Hematopoietic multipotent progenitor cell treated with erythropoietin and hydrocortisone succinate and interleukin-3 and kit ligand, for 6 days (in vitro differentiated cells): ENCODE measurements at places on chromosomes 3 and 15.

- DNase-seq: no peak
Observed at GRCh38 chr15:36888011-36888992, 212.0 kb downstream of the MEIS2 start.

DNA sequence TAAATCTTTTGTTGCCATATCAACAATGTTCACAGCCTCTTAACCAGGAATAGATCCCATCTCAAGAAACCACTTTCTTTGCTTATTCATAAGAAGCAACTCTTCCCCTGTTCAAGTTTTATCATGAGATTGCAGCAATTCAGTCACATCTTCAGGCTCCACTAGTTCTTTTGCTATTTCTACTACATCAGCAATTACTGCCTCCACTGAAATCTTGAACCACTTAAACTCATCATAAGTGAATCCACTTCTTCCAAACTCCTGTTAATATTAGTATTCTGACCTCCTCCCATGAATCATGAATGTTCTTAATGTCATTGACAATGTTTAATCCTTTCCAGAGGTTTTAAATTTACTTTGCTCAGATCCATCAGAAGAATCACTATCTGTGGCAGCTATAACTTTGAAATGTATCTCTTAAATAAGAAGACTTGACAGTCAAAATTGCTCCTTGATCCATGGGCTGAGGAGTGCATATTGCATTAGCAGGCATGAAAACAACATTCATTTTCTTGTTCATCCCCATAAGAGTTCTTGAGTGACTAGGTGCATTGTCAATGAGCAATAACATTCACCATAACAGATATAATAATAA lies 205.9 kb downstream of the DTWD1 start:
- DNase-seq: no peak

DNA sequence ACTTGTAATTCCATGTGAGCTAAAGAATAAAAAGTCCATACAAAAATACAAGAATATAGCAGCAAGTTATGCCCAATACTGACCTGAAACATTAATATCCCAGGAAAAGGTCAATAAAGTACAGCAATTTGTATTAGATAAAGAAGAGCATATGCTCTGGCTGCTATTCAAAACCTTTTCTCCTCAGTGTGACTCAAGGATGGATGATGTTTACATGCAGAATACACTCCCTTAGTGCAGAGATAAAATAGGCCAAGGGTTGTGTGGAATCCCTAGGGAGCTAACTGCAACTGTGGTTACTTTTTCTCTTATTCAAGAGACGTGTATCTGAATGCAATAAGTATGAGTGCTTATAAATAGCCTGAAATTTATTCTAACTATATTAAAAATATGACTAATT lies 78.7 kb downstream of the SLC9A9 start:
- DNase-seq: no peak

DNA sequence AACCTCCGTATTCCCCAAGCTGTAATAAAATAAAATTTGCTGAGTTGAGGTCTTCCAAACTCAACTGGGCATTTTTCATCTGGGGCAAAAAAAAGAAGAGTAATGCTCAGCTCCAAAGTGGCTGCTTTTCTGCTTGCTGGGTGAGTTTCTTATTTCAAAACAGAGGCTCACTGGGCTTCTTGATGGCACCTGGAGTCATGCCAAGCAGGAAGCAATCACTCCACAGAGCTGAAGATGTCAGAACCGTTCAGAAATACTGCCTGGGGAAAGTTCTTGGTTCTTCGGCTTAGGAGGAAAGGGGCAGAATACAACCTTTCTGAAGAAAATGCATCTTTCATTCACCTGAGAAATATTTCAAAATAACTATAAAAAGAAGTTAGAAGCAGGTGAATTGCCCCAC lies 4.1 kb downstream of the CCR9 start:
- peak; percentile 56 for DNase-seq

DNA sequence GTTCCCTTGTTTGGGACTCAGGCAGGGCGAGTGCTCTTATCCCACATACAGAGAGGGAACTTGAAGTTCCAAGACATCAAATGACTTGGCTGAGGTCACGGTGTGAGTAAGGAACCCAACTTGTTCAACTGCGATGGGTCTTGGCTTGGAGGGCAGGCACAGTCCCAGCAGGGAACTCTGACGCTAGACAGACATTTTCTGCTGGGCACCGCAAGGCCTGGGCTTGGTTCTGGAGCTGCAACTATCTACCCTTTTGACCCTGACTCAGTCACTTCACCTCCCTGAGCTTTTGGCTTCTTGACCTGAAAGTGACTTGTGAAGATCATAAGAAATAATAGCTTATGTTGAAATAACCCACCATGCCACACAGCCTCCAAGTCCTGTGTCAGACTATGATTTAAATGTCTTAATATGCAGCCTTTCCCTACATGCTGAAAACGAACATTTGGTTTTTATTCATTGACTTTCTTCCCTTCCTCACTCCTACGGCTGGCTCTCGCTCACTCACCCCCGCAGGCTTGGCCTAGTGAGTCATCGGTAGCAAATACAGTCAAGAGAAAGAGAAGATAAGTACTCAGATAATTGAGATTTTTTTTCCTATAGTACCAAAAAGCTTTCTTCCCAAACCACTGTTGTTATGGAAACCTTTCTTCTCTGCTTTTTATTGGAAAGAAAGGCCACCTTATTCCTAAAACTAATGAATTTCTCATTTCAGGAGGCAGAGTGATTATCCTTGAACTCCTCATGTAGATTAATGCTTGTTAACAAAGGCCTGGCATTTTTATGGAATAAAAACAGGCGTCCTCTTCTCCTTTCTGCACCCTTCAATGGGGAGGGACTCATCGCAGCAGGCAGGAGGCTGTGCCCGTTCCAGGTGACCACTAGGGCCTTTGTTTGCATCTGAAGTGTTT lies 178.4 kb downstream of the ATP10A start:
- DNase-seq: no peak

GRCh38 chr3:1870738-1871137 lies 227.9 kb upstream of the CNTN4 start:
- DNase-seq: no peak

GRCh38 chr15:52183562-52184173 lies 7.5 kb downstream of the GNB5 start:
- DNase-seq: peak; percentile 37

GRCh38 chr15:51623386-51623938 lies 891 bp upstream of the DMXL2 start:
- peak; percentile 90 for DNase-seq

- no peak for DNase-seq
Observed at GRCh38 chr3:100740207-100740606, 30.9 kb downstream of the TFG start.

DNA sequence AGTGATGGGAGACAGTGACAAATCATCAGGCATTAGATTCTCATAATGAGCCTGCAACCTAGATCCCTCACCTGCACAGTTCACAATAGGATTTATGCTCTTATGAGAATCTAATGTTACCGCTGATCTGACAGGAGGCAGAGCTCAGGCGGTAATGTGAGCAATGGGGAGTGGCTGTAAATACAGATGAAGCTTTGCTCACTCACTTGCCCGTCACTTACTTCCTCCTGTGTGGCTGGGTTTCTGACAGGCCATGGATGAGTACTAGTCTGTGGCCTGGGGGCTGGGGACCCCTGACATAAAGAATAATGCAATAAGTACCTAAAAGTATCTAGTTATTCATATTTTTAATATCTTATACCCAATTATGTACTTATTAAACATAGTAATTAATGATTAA lies 15.6 kb downstream of the IQCB1 start:
- no peak for DNase-seq

DNA sequence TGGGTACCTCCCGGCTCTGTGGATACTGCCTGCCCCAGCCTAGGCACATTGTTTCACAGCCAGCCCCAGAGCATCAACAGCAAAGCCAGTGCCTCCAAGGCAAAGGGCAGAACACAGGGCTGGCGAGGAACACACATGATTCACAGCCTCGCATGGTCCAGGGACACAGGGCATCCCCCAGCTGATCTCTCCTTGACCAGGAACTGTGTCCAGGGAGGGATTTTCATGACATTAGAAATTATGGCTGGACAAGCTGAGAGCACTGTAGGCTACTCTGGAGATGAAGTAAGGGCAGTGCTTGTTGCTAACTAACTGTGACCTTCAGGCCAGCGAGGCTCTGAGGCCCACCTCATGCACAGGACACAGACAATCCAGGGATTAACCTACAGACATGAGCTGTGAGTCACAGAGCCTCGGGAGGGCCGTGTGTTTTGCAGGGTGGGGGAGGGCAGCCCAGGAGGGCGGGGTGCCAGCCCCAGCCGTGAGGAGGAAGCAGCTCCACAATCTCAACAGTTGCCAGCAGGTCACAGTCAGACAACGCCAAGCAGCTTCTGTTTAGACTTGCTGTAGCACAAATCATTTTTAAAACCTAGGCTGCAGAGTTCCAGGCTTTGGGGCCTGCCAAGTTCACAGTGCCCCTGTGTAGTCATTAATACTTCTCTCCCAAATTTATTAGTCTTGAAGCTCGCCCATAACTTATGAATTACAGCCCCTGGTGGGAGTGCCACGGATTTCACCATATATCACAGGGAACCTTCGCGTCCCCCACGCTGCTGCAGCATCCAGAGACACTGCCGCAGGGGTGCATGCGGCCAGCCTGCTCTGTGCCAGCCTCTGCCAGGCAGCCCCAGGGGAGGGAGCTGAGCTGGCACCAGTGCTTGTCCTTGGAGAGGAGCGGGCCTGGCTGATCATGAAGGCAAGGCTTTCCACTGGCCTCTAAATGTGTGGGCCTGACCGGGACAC lies 114.7 kb downstream of the ETFA start:
- DNase-seq: peak; percentile 71

DNA sequence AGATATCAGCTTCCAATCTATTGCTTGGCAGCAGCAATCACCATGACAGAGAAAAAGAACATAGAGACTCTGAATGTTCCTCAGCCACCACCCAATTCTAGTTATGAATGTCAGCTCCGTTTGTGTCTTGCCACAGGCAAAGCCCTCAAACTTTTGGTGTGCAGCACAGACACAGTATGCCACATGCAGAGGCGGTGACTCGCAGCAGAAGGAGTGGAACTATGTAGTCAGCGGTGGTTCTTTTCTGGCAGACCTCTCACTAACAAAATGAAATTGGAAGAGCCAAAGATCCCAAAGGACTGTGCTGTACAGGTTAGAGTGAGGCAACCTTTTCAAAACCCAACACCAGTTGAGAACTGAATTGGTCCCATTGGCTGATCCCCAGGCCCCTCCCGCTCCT lies 220.9 kb downstream of the SLC9A9 start:
- DNase-seq: no peak

- DNase-seq: no peak
Observed at GRCh38 chr15:94300612-94301011, 69.3 kb downstream of the MCTP2 start.

DNA sequence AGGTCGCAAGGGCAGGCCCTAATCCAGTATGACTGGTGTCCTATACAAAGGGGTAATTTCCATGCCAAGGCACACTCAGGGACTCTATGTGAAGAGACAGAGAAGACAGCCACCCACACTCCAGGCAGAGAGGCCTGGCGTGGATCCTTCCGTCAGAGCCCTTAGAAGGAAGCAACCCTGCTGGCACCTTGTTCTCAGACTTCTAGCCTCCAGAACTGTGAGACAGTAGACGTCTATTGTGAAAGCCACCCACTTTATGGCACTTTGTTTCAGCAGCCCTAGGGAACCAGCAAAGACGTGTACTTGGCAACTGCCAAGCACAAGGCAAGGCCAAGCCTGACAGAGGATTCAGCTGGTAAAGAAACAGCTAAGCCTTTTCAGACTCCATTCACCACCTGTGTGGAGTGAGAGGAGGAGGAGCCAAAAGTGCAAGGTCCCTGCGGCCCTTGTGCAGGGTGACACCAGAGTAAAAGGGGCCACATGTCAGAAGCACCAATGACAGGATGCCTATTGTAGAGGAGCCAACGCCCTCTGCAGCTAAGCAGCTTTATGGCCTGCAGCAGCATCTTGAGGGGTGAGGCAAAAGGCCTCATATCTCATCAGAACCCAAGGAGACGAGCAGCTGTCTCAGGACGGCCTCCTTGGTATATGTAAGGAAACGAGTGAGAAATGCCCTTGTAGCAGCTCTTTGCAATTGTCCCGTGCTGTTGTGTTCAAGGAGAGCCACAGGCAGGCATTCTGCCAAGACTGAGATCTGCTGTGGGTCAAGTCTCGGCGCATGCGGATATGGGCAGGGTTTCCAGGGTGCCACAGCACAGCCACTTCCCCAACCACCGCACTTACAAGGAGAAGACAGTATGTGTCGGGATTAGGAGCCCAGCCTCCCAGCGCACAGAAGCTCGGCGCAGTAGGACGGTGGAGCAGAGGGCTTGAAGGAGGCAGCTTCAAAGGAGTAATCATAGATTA lies 121.5 kb upstream of the LIPC start:
- DNase-seq: no peak

- DNase-seq: no peak
Observed at GRCh38 chr15:90760661-90761232, 43.6 kb downstream of the BLM start.

- no peak for DNase-seq
Observed at GRCh38 chr3:45259133-45259532, 33.0 kb upstream of the TMEM158 start.

DNA sequence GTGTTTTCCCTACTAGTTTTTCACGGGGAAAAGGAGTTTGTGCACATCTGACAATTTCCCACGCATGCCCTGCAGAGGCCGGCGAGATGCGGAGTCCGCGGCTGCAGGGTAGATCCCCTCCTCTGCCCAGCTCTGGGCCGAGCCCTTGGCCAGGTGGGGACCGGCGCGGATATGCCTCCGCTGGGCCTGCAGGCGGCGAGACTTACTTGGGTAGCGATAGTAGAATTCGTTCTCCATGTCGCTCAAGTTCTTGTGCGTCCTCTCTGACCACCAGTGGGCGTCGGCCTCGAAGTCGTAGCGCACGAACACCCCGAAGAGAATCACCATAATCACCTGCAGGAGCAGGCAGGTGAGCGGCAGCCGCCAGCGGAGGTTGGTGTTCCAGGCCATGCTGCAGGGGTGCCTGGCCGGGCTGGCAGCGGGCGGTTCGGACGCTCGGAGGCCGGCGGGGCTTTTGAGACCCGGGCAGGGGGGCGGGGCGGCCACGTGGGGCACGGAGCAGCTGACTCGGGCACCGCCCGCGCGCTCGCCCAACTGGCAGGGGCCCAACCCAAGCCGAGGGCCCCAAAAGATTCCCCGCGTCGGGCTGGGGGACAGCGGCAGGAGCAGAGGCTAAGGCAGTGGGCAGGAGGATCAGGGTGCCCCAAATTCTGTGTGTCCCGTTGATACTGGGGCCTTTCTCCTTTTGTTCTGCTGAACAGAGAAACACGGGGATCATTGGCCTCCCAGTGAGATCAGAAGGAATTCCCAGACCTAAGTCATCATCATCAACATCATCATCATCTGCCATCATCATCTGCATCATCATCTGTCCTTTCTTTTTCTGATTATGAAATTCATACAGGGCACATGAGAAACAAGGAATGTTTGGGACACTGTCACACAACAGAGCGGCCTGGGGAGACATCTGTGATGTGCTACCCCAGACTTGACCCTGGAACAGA lies at the start of gene RHCG:
Gene RHCG, minus strand, starts transcription at position 429 of the 944 bp plus-strand sequence. Its CDS starts 39 bp downstream, at position 390.
- peak; percentile 72 for DNase-seq

DNA sequence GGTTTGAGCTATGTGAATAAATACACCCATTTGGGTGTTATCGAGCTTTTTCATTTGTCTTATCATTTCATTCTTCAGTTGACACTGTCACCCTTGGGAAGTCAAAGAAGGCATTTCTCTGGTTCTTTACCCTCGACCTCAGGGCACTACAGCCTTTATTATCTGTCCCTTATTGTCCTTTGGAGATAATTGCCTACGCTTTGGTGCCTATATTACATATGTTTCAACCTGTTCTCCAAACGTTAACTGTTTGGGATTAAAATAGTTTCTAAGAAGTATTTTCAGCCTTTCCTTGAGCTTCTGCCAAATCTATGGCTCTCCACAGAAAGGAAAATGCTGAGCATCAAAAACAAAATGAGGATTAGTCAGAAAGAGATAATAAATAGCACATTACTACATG lies 395.4 kb upstream of the ADAMTS9 start:
- DNase-seq: no peak
